ENCODE measurements at places on chromosomes 6 and 20. TPM values are rescaled to one million over a fixed set of nuclear protein-coding genes. Genes with fewer than 3 reads are reported as not detected.

Gene C6orf141
- 4.9 TPM for polyA plus RNA-seq

Gene SAYSD1
- 23.4 TPM for polyA plus RNA-seq

Gene COL19A1
- polyA plus RNA-seq, result 0.75 TPM

Gene TTK
- 11.0 TPM for polyA plus RNA-seq

- no peak for DNase-seq
Measured at GRCh38 chr6:34546551-34547321, 9.4 kb downstream of the SPDEF start.

DNA sequence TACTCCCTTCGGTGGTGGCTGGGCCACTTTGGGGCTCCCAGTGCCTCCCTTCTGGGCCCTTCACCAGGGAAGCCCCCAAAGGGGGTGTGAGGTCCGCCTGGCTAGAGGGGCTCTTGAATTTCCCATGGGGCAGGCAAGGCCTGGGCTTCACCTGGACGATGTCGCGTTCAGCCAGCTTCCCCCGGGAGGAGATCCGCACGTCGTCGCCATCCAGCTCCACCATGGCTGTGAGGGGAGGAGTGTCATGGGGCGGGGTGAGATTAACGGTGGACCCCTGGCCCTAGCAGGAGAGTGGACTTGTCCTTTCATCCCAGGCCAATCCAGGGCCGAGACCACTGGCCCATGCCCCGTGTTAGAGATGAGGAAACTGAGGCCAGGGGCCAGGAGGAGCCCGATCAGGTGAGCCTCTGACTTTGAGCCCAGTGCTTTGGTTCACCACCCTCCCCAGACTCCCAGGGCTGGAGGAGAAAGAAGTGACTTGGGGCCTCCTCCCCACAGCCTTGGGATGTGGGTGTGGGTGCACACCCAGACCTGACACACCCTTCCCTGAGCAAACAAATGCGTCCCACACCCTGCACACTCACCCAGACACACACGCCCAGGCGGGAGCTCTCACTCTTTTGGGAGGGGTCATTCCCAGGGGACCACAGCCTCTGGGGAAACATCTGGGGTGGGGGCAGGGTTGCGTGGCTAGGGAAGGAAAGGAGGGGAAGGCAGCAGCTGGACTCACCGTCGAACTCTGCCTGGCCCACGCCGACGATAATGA lies 46.1 kb downstream of the RAB44 start:
- no peak for DNase-seq

- DNase-seq, result no peak
Measured at GRCh38 chr6:1386038-1386709, 3.2 kb upstream of the FOXF2 start.

- DNase-seq, result no peak
Measured at GRCh38 chr20:2739042-2739398, 46.4 kb downstream of the EBF4 start.

DNA sequence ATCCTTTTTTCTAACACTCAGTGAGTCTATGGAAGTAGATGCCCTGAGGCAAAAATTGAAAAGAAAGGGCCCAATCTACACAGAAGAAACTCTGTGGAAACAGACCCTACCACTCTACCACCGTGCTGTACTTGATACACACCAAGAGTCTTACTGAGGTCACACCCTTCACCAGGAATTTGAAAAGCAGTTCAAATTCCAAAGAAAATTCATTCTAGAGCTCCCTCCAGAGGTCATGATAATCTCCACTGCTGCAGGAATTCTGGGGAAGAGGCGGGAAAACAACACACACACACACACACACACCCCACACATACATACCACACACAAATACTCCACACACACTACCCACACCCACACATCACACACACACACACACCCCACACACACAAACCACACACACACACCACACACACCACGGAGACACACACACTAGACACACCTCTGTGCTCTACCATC lies 336.8 kb downstream of the HDGFL1 start:
- DNase-seq, result no peak

DNA sequence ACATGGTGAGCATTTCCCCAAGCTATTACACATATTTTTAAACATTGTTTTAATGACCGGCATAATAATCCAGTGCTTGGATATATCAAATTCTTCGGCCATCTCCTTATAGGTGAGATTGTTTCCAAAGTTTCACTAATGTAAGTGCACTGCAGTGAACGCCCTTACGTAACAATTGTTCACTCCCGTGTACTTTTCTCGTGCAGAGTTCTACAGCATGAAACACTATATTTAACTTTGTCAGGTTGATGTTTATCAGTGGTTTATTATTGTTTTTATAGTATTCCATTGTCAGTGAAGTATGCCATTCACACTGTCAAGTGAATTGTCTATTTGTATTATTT lies 3.4 kb upstream of the GZF1 start:
- no peak for DNase-seq

- DNase-seq, result no peak
Measured at GRCh38 chr6:52588087-52588709, 11.3 kb upstream of the TRAM2 start.

DNA sequence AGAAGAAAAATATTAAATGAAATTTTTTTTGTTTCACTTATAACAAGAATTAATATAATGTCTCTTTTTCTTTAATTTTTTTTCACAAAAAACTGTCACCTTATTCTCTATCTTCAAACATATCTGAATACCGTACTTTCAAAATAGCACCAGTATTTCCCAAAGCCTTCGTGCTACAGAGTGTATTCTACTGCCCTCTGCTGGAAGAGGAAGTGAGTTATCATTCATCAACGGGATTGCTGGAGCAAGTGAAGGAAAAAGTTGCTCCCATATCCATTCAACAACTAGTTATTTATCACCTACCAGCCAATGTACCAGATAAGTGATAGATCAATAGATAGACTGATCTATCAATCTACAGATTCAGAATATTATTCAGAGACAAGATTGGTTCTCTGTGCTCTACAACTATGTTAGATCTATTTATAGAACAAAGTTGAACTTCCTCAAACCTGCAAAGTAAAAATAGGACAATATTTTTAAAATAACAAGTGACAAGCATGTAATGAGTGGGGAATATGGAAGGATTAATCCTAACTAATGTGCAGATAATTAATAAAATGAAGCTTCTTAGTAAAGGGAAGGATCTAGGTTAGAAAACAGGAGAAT lies 26.7 kb upstream of the TFAP2B start:
- DNase-seq, result peak; percentile 56

DNA sequence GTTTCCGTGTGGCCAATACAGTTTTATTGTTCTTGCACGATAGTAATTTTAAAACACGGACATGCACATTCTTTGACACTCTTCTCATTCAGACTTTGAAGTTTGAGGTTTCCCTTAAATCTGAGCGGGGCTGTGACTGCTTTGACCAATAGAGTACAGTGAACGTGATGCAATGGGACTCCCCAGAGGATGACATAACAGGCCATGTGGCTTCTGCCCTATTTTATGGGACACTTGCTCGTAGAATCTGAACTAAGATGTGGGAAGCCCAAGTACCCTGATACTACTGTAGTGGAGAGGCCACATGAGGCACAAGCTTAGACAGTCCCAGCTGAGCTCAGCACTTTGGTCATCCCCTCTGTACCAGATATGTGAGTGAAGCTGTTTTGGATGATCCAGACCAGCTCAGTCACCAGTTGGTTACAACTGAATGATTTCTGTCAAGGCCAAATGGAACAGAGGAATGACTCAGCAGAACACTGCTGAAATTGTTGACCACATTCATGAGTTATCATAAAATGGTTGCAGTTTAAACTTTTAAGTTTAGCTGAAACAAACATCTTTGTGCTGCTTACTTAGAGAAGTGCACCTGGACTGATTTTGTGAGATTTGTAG lies 279.4 kb downstream of the RFPL4B start:
- DNase-seq, result no peak

DNA sequence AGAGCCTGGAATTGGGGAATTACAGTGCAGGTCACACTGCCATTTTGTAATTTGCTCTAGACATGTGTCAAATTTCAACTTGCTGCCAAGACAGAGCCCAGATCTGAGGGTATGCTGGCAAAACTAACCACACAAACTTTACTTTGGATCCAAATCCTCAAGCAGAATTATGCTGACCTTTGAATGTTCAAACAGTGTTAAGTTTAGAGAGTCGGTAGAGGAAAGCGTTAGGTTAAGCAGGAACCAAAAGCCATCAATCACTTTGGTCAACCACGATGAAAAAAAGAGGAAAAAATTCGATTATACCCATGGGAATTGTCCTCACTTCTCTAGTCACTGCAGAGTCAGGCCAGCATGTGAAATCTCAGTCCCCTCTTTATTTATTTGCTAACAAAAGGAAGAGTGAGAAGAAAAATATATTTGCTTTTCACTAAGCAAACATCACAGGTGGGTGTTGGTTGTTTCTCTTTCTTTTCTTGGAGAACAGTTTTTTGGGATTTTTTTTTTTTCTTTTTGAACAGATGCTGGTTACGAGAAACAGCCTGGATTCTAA lies 105.1 kb upstream of the ADGRF1 start:
- DNase-seq, result no peak

DNA sequence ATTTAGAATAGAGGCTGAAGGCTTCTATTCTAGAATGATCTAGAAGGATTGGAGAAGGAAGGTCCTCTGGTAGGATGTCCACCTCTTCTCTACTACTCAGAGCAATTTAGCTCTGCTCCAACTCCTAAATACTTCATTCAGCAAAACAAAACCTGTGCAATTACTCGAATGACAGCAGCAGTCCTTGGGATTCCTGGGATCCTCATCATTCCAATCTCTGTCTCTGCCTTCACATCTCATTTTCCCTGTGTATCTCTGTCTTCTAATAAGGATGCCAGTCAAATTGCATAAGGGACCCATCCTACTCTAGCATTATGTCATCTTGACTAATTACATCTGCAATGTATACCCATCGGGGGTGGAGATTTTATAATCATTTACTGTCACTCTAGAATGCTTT lies 5.5 kb upstream of the AIG1 start:
- DNase-seq, result no peak

DNA sequence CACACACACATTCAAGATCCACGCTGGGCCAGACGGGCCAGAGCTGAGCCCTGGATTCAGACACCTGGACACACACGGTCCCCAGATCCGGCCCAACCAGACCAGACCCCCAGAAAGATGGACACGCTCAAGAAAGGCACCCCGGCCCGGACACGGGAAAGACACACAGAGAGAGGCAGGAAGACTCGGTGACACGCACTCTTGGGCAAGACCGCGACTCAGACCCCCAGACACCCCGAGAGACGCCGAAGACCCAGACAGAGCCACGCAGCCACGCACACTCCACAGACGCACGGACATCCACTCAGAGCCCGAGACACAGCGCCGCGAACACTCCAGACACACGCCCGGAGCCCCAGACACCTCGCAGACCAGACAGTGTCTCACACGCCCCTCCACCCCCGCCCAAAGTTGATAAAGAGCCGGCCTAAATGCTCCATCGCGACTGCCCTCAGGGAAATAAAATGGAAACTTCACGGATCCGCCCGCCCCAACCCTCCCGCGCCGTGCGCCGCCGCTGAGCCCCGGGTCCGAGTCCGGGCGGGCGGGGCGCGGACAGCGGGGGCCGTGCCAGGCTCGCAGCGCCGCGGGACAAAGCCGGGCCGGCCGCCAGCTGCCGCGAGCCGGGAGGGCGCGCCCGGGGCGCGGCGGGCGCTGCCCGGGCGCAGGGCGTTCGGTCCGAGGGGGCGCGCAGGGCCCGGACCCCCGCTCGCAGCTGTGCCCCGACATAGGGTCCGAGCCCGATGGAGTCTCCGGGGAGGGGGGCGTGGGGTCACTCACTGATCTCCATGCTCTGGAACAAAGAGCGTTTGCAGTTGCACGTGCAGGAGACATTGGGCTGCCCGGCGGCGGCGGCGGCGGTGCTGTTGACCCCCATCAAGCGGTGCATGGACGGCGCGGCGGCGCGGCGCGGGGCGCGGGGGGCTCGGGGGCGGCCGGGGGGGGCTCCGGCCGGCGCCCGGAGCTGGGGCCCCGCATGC lies 831 bp downstream of the PMEPA1 start:
- DNase-seq, result no peak

DNA sequence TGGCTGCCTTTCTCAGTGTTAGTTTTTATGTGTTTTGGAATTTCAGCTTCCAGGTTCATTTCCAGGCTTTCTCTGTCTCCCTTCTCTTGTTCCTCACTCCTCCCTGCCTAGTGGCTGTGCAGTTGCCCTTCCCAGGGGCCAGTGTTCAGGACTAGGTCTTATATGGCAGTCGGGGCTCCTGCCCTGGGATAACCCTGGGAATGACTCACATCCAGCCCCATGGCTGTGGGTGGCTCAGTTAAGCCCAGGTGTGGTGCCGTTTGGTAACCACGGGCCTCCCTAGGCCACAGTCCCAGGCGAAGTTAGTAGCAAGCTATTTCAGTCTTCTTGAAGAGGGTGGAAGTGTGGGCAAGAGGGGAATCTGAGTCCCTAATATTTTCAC lies 57.4 kb upstream of the DDR1 start:
- peak; percentile 49 for DNase-seq

GRCh38 chr6:111583221-111583620 lies 22.5 kb downstream of the TRAF3IP2 start:
- no peak for DNase-seq
